ENCODE measurements at places on chromosomes 1 and 21.

- DNase-seq = no peak
Measured at GRCh38 chr1:175689396-175689795, 54.0 kb downstream of the TNR start.

DNA sequence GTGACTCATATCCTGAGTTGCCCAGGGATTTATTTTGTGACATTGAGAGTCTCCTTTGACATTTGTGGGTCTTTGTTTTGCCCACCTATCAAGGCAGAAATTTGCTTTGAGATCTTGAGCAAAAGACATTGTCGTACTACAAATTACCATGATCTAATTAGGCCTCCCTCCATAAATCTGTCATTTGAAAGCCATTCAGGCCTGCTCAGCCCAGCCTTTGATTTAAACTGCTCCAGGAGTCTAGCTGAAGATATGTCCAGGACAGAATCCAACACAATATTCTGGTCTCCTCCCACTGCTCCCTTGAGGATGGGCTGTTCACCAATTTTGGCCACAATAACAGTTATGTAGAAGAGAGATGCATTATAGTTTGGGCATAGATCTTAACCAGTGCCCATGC, 86.7 kb downstream of the PROX1 start:
- DNase-seq = no peak

GRCh38 chr1:47996406-47997226, 569 bp downstream of the TRABD2B start:
- DNase-seq = no peak

DNA sequence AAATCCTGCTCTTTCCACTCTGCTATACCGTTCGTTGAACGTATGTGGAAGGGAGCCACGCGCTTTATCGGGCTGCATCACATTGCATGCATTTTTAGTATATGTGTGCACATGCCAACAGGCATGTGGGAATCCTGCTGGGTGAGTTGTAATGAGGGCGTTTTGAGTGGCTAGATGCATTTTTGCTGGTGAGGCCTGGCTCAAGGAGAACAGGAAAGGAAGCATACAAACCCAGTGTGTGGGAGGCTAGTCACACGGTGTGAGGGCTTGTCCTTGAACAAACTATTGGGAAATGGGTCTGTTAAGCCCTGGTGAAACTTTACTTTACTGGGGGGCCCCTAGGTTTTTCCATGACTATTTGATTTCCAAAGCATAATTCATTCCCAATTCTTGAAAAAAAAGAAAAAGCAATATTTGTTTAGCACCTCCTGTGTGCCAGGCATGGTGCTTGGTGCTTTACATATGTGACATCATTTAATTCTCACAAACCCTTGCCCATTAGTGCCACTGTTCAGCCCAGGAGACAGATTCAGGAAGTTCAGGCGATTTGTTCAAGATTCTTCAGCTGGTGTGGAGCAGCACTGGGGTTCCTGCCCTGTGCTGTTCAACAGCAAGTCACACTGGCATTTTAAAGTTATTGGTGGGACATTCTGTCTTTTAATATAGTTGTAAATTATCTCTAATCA, 25.6 kb upstream of the JUN start:
- DNase-seq = no peak

- no peak for DNase-seq
Measured at GRCh38 chr21:25329227-25329825, 278.0 kb downstream of the MRPL39 start.

DNA sequence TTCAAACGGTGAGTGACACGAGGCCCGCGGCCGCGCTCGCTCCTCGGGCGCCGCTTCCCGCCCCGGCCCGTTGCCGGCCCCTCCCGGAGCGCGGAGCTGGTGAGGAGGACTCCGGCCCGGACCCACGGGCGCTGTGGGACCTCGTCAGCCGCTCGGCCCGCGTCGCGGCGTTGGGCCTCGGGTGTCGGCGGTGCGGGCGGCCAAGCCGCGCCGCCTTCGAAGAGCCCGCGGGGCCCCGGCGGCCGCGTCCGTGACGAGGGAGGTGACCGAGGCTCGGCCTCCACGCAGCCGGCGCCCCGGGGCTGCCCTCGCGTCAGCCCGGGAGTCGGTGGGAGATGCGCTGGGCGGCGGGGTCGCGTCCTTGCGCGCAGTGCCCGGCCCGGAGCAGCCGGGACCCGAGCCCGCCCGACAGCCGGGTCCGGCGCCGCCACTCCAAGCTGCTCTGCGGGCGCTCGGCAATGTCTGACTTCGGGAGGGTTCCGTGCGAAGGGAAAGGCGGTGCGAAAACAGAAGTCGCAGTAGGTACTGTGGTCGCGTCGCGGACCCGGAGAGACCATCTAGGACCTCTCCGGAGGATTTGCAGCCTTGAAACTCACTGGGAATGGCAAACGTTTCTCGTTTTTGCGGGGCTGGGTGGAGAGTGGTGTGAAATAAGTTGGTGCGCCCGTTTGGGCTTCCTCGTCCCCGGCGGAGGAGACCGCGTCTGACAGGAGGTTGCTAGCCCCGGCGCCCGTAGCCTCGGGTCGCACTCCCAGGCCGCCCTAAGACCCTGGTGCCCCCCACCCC, 829 bp downstream of the SPEN start:
- no peak for DNase-seq

- no peak for DNase-seq
Measured at GRCh38 chr1:244280201-244280600, 171.5 kb downstream of the ADSS2 start.

- no peak for DNase-seq
Measured at GRCh38 chr1:156153362-156153761, at the start of gene SEMA4A. Gene SEMA4A, plus strand, starts transcription at chr1:156153585. Its CDS starts 994 bp downstream, at chr1:156154579.

- DNase-seq = no peak
Measured at GRCh38 chr1:98256700-98257099, 335.9 kb upstream of the DPYD start.

GRCh38 chr1:221806984-221807383, 65.1 kb upstream of the DUSP10 start:
- DNase-seq = no peak

DNA sequence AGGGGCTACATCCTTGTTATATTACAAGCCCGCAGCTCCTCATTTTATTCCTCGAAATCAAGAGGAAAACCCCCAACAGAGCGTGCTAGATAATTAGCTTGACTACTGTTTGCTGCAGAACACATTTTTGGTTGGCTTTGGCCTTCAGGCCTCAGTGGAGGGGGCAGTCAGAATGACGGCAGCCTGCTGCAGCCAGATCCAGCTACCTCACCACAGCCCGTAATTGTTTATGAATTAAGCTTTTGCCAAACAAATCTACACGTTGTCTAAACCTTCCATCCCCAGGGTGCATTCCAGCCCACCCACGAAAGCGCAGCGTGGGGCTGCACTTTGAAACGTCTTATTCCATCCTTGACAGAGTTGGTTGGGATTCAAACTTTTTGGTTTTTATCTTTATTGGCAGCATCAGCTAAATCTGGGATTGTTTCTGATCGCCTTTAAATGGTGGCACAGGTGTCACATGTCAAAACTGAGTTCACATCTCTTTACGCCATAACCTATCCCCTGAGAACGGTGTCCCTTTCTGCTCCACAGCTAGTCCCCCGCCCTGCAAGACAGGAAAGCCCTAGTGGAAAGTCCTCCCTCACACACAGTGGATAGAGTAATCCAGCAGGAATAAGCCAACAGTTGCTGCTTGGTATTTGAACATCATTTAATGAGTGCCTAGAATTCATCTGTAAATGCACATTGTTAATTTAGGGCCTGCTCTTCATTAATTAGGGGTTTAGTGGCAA, 195.5 kb downstream of the LMO4 start:
- no peak for DNase-seq

- no peak for DNase-seq
Measured at GRCh38 chr1:45331436-45332345, 5.0 kb downstream of the HPDL start.

DNA sequence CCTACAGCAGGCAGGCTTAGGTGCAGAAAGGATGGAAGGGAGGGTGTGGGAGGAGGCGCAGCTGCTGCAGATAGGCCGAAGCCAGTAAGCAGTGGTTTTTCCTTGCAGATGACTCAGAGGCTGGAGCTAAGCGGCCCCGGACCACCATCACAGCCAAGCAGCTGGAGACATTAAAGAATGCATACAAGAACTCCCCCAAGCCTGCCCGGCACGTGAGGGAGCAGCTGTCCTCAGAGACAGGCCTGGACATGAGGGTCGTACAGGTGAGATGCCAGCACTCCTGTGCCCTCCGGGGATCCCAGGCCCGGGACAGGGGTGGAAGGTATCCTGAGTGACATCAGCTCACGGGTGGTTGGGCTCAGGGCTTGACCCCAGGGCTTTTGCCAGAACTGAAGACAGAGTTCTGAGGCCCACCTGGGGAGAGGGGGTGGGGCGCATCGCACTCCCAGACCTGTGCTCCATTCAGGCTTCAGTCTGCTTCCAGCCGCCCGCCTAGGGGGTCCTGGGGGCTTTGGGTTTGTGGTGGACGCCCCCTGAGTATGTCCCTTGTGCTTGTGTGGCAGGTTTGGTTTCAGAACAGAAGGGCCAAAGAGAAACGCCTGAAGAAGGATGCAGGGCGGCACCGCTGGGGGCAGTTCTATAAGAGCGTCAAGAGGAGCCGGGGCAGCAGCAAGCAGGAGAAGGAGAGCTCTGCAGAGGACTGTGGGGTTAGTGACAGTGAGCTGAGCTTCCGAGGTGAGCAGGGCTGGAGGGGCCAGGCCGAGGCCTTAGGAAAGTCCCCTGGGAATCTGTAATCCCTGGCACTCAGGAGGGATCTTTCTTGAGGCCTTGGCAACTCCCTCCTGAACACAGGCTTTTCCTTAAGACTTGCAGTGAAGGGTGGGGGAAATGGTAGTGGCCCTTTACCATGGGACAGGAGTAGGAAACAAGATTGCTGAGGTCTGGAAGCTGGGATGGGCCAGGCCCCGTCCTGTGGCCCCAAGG, 41.5 kb downstream of the LHX4 start:
- no peak for DNase-seq

DNA sequence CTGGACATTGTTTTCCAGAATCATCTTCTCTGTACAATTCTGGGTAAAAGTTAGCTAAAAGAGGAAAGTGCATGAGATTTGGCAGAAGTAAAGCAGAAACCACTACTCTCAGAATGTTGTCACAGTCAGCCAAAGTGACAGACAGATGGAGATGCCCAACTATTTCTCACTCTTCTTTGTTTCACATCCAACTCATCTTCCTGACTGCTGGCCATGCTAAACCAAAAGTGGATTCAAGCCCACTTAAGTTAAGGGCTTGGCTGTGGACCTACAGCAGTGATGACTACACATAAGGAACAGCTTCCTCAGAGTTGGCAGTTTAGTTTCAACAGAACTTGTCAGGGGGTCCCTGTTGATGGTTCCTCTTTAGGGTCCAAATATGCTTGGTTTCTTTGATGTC, 730.2 kb downstream of the LRRIQ3 start:
- no peak for DNase-seq

- no peak for DNase-seq
Measured at GRCh38 chr1:83762039-83762365, 236.9 kb downstream of the TTLL7 start.

GRCh38 chr1:118297521-118297920, 112.5 kb upstream of the SPAG17 start:
- DNase-seq = no peak

- DNase-seq = no peak
Measured at GRCh38 chr1:125087247-125087646, 3902.5 kb downstream of the SRGAP2C start.

GRCh38 chr1:57494530-57495079, 70.7 kb upstream of the DAB1 start:
- DNase-seq = no peak

GRCh38 chr1:107057197-107058133, 991 bp downstream of the PRMT6 start:
- DNase-seq = peak; percentile 18

DNA sequence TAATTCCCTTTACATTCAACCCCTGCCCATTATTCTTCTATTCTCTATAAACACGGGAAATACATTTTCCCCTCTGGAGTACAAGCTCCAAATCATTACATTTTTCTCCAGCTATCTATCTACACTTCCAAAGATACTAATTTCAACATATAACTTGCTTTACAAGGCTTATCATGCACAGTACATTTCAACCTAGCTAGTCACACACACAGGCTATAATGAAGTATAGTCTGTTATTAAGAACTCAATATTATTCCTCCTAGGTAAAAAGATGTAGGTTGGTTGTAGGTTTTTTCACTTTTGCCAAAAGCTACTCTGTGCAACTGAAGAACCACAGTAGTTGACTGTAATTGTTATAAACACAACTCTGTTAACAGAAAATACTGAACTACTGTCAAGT, 8.1 kb downstream of the ZNF281 start:
- no peak for DNase-seq

GRCh38 chr21:41970751-41971653, 17.2 kb upstream of the C2CD2 start:
- DNase-seq = no peak

DNA sequence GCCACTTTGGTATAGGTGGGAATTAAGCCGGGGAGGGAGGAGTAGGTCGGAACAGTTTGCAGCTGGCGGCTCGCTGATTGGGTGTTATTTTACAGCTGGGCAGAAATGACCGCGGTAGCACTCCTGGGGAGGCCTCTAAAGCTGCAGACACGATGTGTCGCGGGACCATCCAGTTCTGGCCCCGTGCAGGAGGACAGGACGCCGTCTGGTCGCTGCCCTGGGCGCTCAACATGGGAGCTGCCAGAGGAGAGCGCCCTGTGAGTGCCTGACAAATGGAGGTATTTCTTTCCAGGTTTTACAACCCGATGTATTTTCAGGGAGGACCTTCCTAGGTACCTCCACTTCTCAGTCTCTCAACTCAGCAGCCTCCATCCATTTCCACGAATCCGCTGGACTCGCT, 46.2 kb downstream of the CDC7 start:
- no peak for DNase-seq

- no peak for DNase-seq
Measured at GRCh38 chr1:55131218-55131617, 83.9 kb downstream of the USP24 start.

- no peak for DNase-seq
Measured at GRCh38 chr1:40575336-40575735, 43.9 kb downstream of the ZNF684 start.

DNA sequence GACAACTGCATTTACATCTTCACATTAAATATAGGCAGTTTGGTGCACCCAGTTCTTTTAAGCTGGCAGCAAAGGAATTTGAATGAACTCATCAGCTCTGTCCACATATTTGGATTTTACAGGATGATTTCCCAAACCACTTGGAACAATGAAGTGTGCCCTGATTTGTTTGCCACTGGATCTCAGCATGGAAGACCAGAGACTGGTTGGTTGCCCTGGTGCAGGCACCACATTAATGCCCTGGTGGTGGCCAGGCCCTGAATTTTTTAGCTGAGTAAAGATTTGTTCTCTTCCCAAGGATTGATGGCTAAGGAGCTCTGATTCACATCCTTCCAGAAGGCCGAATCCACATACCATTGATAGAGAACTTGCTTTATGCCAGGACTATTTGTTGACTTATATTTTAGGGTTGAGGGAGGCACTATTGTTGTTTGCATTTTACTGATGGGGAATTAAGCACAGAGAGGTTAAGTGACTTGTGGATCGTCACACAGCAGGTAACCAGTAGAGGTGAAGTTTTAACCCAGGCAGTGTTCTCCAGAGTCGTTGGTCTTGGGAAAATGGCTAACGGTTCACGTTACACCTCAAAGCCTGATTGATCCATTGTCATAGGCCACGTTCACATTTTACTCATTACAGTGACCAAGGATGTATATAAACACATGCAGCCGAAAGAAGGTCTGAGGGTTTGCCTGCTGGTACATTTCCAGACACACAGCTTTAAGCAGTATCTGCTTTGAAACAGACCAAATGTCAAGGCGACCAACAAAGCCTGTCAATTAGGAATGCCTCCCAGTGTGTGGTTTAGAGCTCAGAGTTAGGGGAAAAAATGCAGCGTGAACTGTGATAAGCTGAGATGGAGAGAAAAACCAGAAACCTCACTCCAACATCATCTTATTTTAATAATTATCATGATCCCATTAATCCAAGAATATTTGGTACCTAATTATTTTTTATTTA, 50.7 kb downstream of the KAZN start:
- DNase-seq = no peak
